ENCODE measurements at places on chromosomes 7 and 10. TPM values are rescaled to one million over a fixed set of nuclear protein-coding genes. Genes with fewer than 3 reads are reported as not detected.

Gene FAM171A1
- 26.3 TPM for total RNA-seq

Gene SERPINE1
- total RNA-seq: 1,622 TPM

Gene TMEM225B
- under 0.01 TPM for total RNA-seq

Gene SGCE
- total RNA-seq: 55.5 TPM

Gene FBXL13
- 4.4 TPM for total RNA-seq

Gene ZNF316
- total RNA-seq: 11.1 TPM

Gene PPP1R3A
- not detected for total RNA-seq

Gene PRLHR
- total RNA-seq: not detected

Gene HPS1
- 14.6 TPM for total RNA-seq

Gene DPYSL4
- 2.3 TPM for total RNA-seq

Gene WNT16
- not detected for total RNA-seq

Gene FAM221A
- 3.9 TPM for total RNA-seq

Gene EN2
- not detected for total RNA-seq

Gene HNRNPF
- total RNA-seq: 259 TPM

Gene ADRB1
- total RNA-seq: under 0.01 TPM

Gene ZNF655
- 10.1 TPM for total RNA-seq

Gene SPOCK2
- total RNA-seq: 0.15 TPM

Gene IGF2BP3
- 161 TPM for total RNA-seq

Gene SPDYE16
- not detected for total RNA-seq

Gene MEST
- 59.8 TPM for total RNA-seq

Gene TM9SF3
- total RNA-seq: 174 TPM

Gene MPP7
- 0.30 TPM for total RNA-seq

Gene UBE2H
- total RNA-seq: 49.4 TPM

Gene SCIN
- total RNA-seq: 0.15 TPM

Gene TSPAN33
- 0.30 TPM for total RNA-seq

Gene ZPBP
- total RNA-seq: not detected

Gene PDE6C
- total RNA-seq: not detected

Gene HTR5A
- not detected for total RNA-seq

Gene EPHB6
- not detected for total RNA-seq

Gene SPDYE11
- not detected for total RNA-seq

Gene PHYHIPL
- total RNA-seq: not detected

Gene CLRN3
- not detected for total RNA-seq

Gene HMX2
- not detected for total RNA-seq

Gene LRRD1
- total RNA-seq: under 0.01 TPM

Gene IDI2
- not detected for total RNA-seq

Gene SLC26A4
- total RNA-seq: 0.65 TPM

Gene UROS
- 56.8 TPM for total RNA-seq

Gene LZTS2
- total RNA-seq: 58.7 TPM

Gene TRIM74
- total RNA-seq: 0.32 TPM

Gene CPA5
- total RNA-seq: not detected

Gene AOC1
- not detected for total RNA-seq

Gene SUN3
- total RNA-seq: not detected

Gene DNAJC12
- total RNA-seq: 4.2 TPM

Gene EFCAB10
- 0.32 TPM for total RNA-seq

Gene VPS50
- total RNA-seq: 27.9 TPM

Gene SPAM1
- total RNA-seq: not detected

Gene CFAP46
- total RNA-seq: 1.3 TPM
